NCI-H1694 treated with DMSO at 0.1 percent for 48 hours (cell line): ENCODE measurements at places on chromosomes 1 and 21.

GRCh38 chr21:38825269-38825668, 19.5 kb downstream of the ETS2 start:
- DNase-seq, result no peak

DNA sequence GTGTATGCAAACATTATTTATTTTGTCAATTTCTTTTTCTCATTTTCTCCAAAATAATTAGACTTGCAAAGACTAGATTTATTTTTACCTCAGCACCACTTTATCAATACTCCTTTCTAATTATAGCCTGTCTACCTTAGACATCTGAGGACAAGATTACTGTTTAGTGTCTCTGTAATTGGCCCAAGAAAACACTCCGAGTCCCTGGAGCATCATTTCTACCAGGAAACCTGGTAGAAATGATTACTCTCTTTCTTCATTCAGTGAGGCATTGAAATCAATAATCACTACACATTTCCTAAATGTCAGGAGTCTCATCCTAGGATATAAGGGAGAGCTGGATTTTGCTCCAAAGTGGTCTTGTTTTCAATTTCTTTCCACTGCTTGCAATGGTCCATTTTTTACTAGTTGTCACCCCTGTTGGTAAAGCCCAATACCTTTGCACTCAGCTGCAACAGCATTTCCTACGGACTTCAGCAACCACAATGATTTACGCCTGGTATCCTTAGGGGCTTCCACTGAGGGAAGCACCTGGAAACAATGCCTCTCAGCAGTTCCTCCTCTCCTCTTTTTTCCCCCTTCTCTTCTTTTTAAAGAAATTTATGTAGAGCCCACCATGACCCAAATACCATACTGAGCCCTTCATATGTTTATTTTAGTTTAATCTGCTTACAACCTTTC, 64.6 kb downstream of the GRIK1 start:
- no peak for DNase-seq

DNA sequence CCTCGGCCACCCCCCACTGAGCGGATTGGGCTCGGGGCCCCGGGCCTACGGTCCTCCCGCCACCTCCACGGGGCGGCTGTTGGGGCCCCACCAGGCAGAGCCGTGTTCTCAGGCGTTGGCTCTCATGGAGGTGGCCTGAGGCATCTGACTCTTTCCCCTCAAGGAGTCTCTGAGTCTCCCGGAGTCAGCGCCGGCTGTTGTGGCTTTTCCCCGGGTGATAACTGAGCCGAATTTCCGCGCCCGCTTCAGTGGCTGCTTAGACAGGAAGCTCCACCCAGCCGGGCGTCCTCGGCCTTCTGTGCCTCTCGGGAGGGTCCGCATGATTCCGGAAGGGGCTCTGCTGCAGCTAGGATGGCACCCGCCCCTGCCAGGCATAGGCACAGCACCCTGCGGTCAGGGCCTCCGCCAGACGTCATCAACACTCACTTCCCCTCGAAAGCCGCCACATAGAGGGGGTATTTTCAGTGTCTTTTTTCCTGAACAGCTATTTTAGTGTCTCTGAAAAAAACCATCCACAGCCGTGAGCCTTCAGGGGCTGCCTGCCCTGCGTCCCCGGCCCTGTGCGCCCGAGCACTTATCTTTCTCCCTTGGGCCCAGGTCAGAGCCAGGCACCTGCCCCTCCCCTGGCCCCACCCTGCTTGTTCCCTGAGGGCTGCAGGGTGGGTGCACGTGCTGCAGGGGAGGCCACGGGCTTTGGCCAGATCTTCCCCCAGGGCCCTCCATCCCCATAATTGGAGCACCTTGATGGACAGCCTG, 72.9 kb downstream of the SKI start:
- DNase-seq, result no peak

DNA sequence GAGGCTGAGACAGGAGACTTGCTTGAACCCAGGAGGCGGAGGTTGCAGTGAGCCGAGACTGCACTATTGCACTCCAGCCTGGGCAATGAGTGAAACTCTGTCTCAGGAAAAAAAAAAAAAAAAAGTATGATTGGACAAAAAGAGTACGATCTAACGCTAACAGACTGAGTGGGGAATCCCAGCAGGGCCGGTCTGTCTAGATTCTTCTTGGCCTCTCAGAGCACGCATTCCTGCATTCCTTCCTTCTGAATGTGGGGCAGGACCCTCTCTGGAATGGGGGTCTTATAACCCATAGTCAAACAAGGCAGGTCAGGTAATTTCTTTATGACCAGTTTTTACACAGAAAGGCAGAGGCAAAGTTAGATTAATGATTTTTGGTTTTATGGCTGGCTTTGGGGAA, 92.0 kb upstream of the PPM1J start:
- no peak for DNase-seq

DNA sequence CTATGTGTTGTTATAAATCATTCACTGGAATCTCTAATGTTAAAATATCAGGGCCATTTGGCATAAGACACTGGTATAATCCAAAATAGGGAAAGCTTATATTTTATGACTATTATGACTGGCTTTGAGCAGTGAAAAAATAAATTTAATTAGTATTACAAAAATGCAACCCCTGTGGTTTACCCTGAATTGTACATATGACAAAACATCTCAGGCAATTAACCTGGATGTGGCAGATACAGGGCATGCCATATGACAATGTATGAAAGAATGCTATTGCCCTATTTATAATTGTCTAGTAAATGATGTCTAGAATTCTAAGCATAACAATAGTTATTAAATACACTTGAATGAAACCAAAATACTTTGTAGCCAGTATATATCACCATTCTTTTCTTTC, 532.5 kb upstream of the ADGRL4 start:
- no peak for DNase-seq

GRCh38 chr1:65821386-65821785, 28.7 kb downstream of the PDE4B start:
- no peak for DNase-seq

DNA sequence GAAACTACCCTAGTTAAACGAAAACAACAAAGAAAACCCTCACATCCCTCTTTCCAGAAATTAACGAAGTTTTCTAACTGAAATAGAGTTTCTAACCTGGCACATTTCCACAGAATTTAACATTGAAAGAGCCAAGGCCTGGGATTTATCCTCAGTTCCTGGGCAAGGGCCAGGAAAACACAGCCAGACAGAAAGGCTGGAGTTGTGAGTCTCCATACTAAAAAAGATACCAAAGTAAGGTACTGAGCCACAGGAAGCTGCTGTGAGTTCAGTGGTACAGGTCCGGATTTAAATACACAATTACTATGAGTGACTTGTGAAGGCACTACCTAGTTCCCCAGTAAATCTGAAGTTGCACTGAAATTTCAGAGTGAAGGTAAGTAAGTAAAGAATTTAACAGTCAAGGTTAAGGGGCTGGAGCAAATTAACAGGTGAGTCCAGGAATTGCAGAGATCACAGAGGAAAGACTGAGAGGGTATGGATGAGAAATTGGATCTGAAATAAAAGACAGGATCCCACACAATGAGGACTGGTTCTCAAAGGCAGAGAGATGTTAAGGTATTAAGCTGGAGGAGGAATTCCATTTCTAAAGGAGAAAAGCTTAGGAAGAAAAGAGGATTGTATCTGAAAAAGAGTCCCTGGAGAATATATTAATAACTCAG, 905 bp downstream of the LIX1L start:
- no peak for DNase-seq

- DNase-seq, result no peak
These were observed 13.6 kb downstream of the GABRD start for GRCh38 chr1:2032737-2033136.

- DNase-seq, result peak; percentile 62
These were observed at the start of gene SYT14 for GRCh38 chr1:209937996-209938959. Gene SYT14, plus strand, starts transcription at chr1:209938217. Its CDS starts 48 bp downstream, at chr1:209938265.

- DNase-seq, result no peak
These were observed 392.5 kb upstream of the ESRRG start for GRCh38 chr1:217115404-217116380.

- no peak for DNase-seq
These were observed 80.8 kb downstream of the SASS6 start for GRCh38 chr1:100051893-100052292.

GRCh38 chr21:38416791-38417190, 81.5 kb downstream of the ERG start:
- DNase-seq, result no peak

- DNase-seq, result no peak
These were observed 96.0 kb downstream of the ESRRG start for GRCh38 chr1:216627252-216627651.

- peak; percentile 79 for DNase-seq
These were observed 34.0 kb downstream of the ZNF697 start for GRCh38 chr1:119613769-119614720.

GRCh38 chr1:2952371-2952770, 68.9 kb upstream of the ACTRT2 start:
- DNase-seq, result no peak
